ENCODE measurements at places on chromosomes 3 and 15.

- no peak for DNase-seq
Measured at GRCh38 chr15:101568821-101569555, 79.5 kb upstream of the PCSK6 start.

DNA sequence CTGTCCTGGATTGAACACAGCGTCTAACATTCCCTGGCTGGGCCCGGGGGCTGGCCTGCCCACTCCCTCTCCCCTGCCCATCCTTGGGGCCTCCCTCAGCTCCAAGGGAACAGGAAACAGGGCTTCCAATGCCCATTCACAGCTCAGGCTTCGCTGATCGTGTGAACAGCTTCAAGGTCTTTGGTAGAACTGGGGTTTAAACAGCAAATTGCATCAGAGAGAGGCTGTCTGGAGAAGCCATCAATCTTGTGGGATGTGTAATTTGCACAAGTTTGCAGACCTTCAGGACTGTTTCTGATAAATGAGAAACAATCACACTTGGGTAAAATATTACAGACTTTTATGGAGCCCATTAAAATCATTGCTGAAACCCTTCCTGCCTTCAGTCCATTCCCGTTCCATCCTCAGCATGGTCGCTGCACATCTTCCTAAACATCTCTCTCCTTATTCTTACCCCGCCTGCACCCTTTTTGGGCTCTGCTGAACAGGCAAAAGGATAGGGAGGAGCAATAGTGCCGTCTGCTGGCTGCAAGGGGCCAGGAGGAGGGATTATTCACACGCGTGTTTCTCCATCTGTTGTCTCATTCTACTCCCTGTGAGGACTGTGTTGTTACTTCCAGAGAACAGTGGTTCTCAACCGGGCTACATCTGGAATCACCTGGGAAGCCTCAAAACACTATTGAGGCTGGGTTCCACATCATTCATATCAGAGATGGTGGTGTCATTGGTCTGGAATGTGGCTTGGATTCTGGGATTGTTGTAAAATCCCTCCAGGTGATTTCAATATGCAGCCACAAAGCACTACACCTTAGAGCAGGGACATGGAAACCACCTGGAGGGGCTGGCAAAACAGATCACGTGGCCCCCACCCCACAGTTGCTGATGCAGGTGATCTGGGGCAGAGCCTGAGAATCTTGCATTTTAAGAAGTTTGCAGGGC lies 116.3 kb downstream of the CLSTN2 start:
- no peak for DNase-seq

- DNase-seq, result no peak
Measured at GRCh38 chr15:45606413-45606812, 19.2 kb downstream of the BLOC1S6 start.

GRCh38 chr3:63043631-63044030 lies 168.4 kb upstream of the CADPS start:
- DNase-seq, result no peak

DNA sequence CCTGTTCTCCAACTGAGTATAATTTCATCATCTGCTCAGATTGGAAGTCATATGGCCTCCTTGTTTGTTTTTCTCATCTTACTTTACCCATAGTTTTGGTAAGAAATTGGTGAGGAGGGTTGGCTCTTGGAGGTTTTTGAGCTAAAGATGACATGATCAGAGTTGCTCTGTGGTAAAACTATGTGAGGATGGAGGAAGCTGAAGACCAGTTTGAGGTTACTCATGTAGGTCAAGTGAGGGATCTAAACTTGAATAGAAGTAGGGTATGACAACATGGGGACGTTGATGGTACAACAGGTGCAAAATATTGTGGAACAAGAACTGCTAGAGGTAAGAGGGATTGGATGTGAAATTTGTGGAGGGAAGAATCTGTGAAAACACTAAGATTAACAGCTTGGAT lies 87.7 kb upstream of the NEO1 start:
- no peak for DNase-seq

DNA sequence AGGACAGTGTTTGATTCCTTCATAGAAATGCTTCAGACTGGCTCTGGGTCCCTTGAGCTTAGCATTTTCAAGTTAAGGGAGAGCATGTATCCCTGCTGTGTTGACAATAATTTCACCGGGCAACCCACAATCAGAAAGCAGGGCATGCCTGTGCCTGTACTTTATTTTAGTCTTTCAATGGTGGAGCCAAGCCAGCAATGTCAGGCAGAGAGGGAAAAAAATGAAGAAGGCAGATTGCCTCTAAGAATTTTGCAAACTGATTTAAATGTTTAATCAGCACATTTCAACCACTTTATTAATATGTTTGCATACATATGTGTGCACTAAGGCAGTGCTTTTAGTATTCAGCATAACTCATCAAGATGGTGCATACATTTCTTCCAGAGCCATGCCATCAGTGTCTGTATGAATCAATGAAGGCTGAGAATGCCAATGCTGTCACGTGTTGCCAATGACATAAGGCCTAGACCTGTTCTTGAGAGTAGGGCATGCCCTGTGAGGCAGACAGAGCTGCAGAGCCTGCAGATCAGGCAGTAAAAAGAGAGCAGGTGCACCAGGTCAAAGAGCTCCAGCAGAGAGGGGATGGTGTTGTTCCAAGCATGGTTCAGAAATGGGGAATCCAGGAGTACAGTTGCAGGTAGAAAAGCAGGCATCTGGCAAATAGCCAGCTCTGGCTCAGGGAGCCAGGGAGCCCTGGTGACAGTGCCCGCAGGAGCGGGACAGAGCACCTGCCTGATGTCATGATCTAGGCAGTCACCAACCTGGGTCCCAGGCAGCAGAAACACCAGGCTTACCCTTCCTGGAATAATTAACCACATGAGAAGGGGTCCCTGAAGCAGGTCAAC lies 508.5 kb downstream of the GABRG3 start:
- no peak for DNase-seq

GRCh38 chr3:79558943-79559342 lies 208.9 kb downstream of the ROBO1 start:
- no peak for DNase-seq

- DNase-seq, result no peak
Measured at GRCh38 chr3:168870892-168871291, 775.2 kb upstream of the GOLIM4 start.

DNA sequence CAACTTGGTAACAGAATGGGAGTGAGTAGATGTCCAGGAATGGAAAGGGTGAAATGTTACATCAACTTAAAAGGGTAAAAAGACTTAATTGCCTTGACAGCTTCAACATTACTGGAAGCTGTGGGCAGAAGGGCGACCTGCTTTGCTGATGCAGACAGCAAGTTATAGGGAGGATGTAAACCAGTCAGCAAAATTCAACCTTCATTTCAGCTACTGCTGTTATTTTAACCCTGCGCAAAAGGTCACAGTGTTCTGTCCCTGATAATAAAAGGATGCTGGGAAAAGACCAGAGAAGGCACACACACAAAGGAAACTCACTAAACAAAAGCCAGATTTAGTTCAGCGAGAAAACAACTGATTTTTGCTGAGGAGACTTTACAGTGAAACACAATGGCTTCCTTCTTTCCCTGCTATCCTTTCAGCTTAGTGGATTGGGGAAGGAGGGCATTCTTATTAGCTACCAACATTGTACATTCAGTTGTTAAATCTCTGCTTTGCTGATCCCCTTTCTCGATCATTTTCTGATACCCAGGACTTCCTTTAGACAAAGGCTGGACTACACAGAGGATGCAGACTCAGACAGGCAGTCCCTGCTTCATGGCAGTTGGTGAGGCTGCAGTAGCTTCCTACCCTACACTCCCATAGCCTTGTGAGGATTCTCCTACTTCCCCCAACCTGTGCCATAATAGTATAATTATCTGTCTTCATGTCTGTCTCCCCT lies 62.0 kb downstream of the P3H2 start:
- DNase-seq, result no peak

GRCh38 chr15:56059716-56060115 lies 66.3 kb upstream of the NEDD4 start:
- DNase-seq, result no peak

DNA sequence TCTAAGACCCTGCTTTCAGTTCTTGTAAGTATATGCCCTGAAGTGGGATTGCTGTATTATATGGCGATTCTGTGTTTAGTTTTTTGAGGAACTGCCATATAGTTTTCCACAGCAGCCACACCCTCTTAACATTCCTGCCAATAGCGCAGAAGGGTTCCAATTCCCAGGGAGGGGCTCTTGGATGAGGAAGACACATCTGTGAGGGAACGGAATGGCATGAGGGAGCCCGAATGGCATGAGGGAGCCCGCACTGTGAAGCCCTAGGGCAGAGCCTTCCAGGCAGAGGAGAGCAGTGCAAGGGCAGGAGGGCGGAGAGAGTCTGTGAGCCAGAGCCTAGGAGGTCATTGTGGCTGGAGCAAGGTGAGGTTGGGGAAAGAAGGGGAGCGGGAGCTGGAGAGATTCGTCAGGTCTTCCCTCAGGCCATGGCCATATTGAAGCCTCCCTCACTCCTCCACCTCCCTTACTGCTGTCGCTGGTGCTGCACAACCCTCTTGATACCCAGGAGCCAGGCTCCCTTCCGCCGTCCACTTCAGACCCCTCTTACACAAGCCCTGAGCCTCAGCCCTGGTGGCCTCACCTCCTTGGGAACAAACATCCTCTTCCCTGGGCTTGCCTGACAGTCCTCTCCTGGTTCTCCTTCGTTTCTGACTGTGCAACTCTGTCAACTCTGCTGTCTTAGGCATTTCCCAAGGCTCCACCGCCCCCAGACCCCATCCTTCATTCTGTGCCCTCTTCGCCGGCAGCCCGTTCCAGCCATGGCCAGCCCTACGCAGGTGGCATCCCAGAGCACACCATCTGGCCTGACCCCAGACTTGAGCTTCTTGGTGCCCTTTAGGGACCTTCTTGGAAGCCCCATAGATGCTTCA lies 51.4 kb downstream of the FGD5 start:
- DNase-seq, result no peak

GRCh38 chr3:135975053-135975452 lies 9.5 kb downstream of the PPP2R3A start:
- DNase-seq, result no peak

GRCh38 chr3:119219069-119219468 lies 21.6 kb downstream of the B4GALT4 start:
- no peak for DNase-seq

DNA sequence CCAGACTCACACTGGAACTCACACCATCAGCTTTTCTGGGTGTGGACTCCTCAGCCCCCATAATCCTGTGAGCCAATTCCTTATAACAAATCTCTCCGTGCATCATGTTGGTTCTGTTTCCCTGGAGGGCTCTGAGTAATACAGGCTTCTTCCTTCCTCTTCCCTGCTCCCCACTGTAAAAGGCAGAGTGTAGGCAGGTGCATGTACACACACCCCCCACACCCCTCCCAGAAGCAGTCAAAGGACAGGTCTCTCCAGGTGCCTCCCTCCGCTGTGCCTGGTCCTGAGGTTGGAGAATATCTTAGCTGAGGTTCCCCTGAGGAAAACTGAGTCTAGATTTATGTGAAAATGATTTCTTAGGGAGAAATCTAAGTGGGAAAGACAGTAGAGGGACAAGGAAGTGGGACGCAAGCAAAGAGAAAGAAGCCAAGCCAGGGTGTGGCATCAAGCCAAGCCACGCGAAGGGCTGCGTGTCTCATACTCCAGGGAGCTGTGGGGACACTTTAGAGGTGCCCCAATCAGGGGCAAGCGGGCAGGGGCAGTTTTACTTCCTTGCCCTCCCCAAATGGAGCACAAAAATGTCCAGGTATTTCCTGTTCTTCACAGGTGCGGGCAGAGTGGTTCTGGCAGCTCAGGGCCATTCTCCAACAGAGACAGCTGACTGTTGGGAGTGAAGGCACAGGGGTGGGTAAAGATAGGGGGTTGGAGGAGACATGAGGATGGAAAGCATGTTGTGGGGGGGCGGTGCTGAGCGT lies 86.6 kb downstream of the HMG20A start:
- DNase-seq, result no peak

- DNase-seq, result no peak
Measured at GRCh38 chr3:72191209-72191960, 406.4 kb upstream of the PROK2 start.

DNA sequence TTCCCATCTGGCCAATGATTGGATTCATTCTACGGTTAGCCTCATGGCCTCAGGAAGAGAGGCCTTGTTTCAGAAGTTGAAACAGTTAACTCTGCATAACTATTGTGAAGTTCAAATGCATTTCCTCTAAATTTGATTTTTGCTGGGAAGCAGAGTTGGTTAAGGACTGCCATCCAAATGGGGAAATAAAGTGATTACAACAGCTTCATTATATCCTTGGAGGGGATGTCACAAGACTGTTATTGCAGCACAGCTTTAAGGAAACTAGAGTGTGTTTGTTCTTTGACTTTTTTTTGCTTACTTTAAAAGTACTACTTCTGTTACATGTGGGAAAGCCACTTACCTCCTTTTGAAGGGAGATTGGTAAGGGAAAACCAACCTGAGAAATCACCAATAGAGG lies 164.8 kb downstream of the AKAP13 start:
- DNase-seq, result no peak

DNA sequence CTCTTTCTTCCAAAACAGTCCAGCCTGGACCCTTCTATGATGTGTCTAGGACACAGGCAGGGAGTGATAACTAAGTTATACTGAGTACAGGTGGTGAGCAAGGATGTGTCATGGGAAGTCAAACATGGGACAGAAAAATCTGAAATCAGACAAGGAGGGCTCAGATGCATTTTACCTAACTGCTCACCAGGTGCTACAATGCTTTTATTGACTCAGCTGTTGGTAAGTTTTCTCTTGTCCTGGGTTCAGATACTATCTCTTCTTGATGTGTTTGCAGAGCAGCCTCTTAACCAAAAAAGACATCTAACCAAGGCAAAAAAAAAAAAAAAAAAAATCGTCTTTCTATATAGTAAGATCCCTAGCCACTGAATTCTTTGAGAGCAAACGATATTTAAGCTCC lies 378.6 kb downstream of the VPS13C start:
- no peak for DNase-seq

- no peak for DNase-seq
Measured at GRCh38 chr3:51357856-51358255, 27.2 kb upstream of the MANF start.

- DNase-seq, result no peak
Measured at GRCh38 chr3:155179437-155179827, 99.3 kb downstream of the MME start.

- DNase-seq, result no peak
Measured at GRCh38 chr3:126113733-126114442, 30.0 kb upstream of the SLC41A3 start.

- no peak for DNase-seq
Measured at GRCh38 chr3:71577011-71577410, 6.5 kb downstream of the FOXP1 start.

GRCh38 chr3:48952510-48953118 lies 34.0 kb downstream of the ARIH2 start:
- DNase-seq, result peak; percentile 58

GRCh38 chr3:38647217-38647970 lies 2.1 kb downstream of the SCN5A start:
- no peak for DNase-seq

- DNase-seq, result no peak
Measured at GRCh38 chr3:30522476-30522875, 83.9 kb upstream of the TGFBR2 start.

GRCh38 chr3:26193558-26193957 lies 403.7 kb downstream of the OXSM start:
- DNase-seq, result no peak

DNA sequence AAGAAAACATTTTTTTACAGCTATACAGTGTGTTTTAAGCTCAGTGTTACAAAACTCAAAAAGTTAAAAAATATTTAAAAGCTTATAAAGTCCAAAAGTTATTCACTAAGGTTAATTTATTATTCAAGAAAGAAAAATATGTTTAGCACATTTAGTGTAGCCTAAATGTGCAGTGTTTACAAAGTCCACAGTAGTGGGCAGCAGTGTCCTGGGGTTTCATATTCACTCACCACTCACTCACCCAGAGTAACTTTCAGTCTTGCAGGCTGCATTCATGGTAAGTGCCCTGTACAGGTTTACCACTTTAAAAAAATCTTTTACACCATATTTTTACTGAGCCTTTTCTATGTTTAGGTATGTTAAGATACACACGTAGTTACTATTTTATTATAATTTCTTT lies 300.2 kb upstream of the TRIM42 start:
- no peak for DNase-seq

Data from CD4-positive, alpha-beta T cell (primary cell).